ENCODE measurements at places on chromosomes 2 and 18. TPM values are rescaled to one million over a fixed set of nuclear protein-coding genes. Genes with fewer than 3 reads are reported as not detected.
A peak's percentile ranks its signal among the peaks of the same experiment; 100 is the strongest.

DNA sequence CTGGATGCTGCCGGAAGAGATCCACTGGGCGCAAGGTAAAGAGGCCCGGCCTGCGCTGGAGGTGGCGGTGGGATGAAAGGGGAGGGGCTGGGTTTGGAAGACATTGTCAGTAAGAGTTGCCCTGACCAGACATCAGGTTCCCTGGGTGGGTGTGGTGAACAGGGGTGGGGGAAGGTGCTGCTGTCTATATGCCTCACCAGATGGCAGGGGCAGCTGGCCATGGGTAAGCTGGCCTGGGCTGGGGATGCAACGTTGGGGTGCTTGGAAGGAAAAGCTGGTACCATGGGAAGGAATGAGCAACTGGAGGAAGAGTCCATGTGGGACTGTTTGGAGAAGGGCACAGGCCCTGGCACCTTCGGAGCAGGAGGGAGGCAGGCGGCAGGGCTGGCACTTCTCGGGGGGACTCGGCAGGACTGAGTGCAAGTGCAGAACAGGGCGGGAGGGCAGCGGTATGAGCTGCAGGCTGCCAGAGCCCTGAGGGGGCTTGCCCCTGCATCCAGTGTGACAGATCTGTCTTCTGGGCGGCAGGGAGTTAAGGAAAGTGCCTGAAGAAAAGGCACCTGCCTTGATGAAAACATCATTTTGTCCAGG, 146.4 kb downstream of the DYSF start:
- peaks cover 38% of the 10 kb centered on the region for H3K27me3 ChIP-seq
- H3K4me3 ChIP-seq = no peak overlapping the region
- H3K4me1 ChIP-seq = no peaks in the 10 kb centered on the region
- H3K27ac ChIP-seq = no peak overlapping the region
- no peak for DNase-seq

GRCh38 chr2:216023055-216023648, 9.8 kb upstream of the MREG start:
- H3K4me3 ChIP-seq = no peak overlapping the region
- H3K27ac ChIP-seq = no peak overlapping the region
- H3K36me3 ChIP-seq = no peaks in the 10 kb centered on the region
- H3K27me3 ChIP-seq = no peaks in the 10 kb centered on the region

DNA sequence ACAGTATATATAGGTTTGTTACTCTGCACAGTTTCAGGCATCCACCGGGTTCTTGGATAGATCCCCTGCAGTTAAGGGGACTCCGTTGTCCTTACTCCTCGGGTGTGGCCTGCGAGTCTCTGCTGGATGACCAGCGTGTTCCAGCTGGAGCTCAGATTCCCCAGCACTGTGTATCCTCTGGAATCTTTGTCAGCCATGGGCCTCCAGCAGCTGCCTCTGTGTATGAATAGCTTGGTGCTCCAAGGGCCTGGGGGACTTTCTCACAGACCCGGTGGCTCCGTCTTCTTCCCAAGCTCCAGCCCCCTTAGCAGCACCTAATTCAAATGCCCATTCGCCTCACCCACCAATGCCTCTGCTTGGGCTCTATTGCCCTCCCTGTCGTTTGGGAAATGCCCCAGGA, 6.3 kb downstream of the ANO7 start:
- peaks cover 21% of the 10 kb centered on the region for H3K27me3 ChIP-seq
- no peaks in the 10 kb centered on the region for H3K4me1 ChIP-seq
- no peak for DNase-seq
- no peak overlapping the region for H3K4me3 ChIP-seq
- no peak overlapping the region for H3K27ac ChIP-seq

DNA sequence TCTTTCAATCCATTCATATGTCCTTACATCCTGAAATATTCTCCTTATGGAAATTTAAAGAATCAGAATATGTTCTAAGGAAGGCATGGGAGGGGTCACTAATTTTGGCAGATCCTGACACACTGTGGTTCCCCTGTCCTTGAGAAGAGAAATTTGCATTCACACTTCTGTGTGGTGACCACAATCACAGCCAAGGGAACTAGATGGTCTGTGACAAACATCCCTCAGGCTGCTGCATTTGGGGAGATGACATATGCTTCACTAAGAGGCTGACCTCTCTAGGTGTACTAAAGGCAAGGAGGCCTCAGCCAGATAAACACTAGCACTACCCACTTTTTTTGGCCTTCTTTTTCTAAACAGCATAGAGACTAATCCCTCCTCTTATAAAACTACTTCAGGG, 129.6 kb downstream of the MREG start:
- H3K4me3 ChIP-seq = no peak overlapping the region
- H3K4me1 ChIP-seq = peaks cover 8% of the 10 kb centered on the region
- no peaks in the 10 kb centered on the region for H3K36me3 ChIP-seq
- DNase-seq = no peak
- H3K27ac ChIP-seq = no peak overlapping the region
- H3K27me3 ChIP-seq = no peaks in the 10 kb centered on the region

- no peaks in the 10 kb centered on the region for H3K4me1 ChIP-seq
- no peaks in the 10 kb centered on the region for H3K27me3 ChIP-seq
- no peak overlapping the region for H3K4me3 ChIP-seq
- no peak overlapping the region for H3K27ac ChIP-seq
- H3K36me3 ChIP-seq = peaks cover 7% of the 10 kb centered on the region
These were observed 61.2 kb downstream of the DIS3L2 start for GRCh38 chr2:232022718-232023117.

DNA sequence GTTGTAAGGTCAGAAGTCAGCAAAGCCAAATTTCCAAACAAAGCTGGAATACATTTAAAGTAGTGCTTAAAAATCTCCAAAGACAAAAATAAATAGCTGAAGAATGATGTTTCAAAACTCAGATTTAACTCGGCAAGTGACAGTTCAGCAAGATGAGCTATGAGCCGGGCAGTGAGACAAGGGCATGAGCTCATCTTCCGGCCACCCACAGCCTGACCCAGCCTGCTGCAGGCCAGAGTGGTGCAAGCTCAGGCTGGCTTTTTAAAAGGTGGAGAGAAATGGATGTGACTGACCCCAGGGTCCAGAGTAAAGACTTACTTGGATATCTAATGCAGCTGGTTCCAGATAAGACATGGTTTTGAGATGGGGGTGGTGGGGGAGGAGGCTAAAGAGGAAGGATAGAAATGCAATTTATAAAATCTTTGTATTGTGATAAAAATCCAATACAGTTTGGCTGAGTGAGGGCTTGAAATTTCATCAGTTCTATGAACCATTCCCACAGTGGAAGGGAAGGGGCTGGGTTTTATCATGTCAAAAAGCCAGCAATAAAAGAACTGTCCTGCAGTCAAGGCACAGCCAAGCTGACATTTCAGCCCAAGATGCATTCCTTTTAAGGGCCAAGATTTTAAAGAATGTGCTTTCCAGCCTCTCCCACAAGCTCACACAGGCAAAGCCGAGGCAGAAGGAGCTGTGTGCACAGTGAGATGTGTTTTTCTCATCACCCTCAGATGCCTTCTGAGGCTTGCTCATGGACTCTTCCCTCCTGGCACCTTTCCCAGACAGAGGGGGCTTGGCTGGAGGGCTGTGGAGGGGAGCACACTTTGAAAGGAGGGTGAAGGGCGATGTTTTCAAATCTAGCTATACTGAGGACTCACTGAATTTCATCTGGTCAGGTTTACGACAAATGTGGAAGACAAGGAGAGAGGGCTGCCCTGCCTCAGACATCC, 97.9 kb upstream of the KLHL29 start:
- H3K36me3 ChIP-seq = no peaks in the 10 kb centered on the region
- no peak overlapping the region for H3K4me3 ChIP-seq
- peak overlapping the region; percentile 52 for H3K27ac ChIP-seq
- no peaks in the 10 kb centered on the region for H3K27me3 ChIP-seq

DNA sequence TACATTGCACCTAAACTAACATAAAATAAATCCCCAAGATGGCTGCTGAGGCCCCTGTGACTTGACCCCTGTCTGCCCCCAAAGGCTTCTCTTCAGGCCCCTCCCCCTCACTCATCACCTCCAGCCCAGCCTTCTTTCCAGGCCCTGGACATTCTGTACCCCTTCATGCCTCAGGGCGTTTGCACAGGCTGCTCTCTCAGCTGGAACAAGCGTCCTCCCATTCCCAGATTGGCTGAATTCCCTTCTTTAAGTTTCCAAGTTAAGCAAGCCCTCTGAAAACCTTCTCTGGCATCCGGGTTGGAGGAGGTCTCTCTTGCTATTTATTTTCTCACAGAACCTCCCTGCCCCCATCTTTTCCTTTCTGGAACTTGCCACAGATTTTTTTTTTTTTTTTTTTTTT, 165.2 kb upstream of the BCL2L11 start:
- H3K27ac ChIP-seq = no peak overlapping the region
- H3K4me1 ChIP-seq = no peaks in the 10 kb centered on the region
- no peak for DNase-seq
- H3K36me3 ChIP-seq = no peaks in the 10 kb centered on the region
- H3K4me3 ChIP-seq = no peak overlapping the region

DNA sequence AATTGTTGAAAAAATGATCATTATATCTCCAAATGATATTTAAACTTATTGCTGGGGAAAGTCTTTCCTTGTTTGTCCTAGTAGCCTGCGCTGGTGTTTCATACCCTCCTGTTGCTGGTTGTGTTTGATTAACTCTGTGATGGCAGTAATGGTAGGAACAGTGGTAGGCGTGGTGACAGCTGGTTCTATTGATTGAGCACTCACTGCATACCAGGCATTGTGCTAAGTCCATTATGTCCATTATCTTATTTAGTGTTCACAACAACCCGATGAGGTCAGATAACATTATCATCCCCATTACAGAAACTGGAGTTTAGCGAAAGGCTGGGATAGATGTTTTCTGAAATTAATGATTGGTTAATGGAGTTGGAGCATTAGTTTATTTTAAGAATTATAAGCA, 77.8 kb upstream of the STON1 start:
- DNase-seq = no peak
- no peak overlapping the region for H3K27ac ChIP-seq
- no peaks in the 10 kb centered on the region for H3K27me3 ChIP-seq
- H3K4me3 ChIP-seq = no peak overlapping the region

DNA sequence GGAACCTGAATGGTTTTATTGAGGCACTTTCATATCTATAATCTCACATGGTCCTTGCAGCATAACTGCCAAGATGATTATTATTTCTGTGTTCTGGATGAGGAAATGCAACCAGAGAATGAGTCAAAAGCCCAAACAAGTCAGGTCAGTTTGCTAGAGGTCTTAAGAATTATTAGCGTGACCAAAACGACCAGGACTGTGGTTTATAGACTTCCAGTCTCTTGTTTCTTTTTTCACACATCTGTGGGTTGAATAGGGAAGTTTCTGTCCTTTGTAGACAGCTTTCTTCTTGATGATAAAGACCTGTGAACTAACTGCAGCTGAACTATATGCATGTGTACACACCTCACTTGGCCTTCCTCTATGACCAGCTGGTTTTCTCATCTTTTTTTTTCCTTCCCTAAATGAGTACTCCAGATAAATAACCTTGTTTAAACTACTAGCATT, 13.9 kb downstream of the ADAM23 start:
- H3K4me3 ChIP-seq = no peak overlapping the region
- H3K27me3 ChIP-seq = no peaks in the 10 kb centered on the region
- H3K4me1 ChIP-seq = no peaks in the 10 kb centered on the region
- no peak overlapping the region for H3K27ac ChIP-seq
- no peaks in the 10 kb centered on the region for H3K36me3 ChIP-seq
- no peak for DNase-seq

DNA sequence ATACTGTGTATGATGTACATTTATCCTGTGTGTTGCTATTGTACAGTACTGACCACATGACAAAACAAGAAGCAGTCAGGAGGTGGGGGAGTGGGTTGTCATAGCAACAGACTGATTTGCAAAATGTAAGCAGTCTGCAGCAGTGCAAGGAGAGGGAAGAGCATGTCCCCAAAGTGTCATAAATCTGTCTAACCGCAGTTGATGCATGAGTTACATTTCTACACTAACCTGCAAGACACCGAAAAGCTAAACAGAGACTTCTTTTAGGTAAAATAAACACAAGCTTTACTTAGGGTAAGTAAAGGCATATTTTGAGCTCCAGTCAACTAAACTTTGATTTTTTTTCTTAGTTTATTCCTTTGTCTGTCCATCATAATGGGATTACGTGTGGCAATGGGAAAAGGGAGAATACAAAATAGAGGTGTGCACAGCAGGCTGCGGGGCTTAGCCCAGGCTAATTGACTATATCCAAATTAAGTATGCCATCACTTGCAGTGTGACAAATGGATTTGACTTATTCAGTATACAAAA, 134.5 kb downstream of the MEIS1 start:
- H3K27ac ChIP-seq = no peak overlapping the region
- no peak overlapping the region for H3K4me3 ChIP-seq
- H3K36me3 ChIP-seq = peaks cover 28% of the 10 kb centered on the region
- H3K27me3 ChIP-seq = no peaks in the 10 kb centered on the region
- peaks cover 30% of the 10 kb centered on the region for H3K4me1 ChIP-seq
- peak; percentile 85 for DNase-seq

GRCh38 chr2:31371691-31372090, 42.9 kb downstream of the XDH start:
- no peaks in the 10 kb centered on the region for H3K36me3 ChIP-seq
- no peak for DNase-seq
- H3K4me3 ChIP-seq = no peak overlapping the region
- no peak overlapping the region for H3K27ac ChIP-seq

- no peak overlapping the region for H3K27ac ChIP-seq
- no peaks in the 10 kb centered on the region for H3K36me3 ChIP-seq
- no peaks in the 10 kb centered on the region for H3K27me3 ChIP-seq
- H3K4me3 ChIP-seq = no peak overlapping the region
These were observed 494.2 kb upstream of the SPHKAP start for GRCh38 chr2:228675646-228676045.

- peak; percentile 15 for DNase-seq
- H3K27ac ChIP-seq = no peak overlapping the region
- H3K36me3 ChIP-seq = no peaks in the 10 kb centered on the region
- H3K4me3 ChIP-seq = no peak overlapping the region
These were observed 171.0 kb downstream of the HRH4 start for GRCh38 chr18:24631243-24632025.

DNA sequence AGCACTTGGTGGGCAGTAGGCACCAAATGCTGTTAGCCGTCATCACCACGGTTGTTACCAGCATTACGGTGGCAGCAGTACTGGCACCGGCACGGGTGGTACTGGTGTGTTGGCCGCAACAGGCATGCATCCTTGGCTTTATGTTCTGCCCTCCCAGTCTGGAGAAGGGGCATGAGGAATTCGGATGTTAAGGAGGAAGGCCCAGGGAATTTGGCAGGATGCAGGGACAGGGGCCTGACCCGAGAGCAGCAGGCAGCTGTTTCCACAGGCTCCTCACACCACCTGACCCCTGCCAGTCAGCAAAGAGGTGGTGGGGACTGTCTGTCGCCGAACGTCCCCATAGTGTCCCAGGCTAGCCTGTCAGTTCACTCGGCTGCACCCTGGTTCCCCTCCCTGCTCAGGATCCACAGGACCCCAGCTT, 79.0 kb downstream of the EDAR start:
- H3K4me3 ChIP-seq = no peak overlapping the region
- H3K27ac ChIP-seq = no peak overlapping the region
- no peaks in the 10 kb centered on the region for H3K4me1 ChIP-seq

Gene HEATR5B
- total RNA-seq = 17.9 TPM

Gene IL36B
- total RNA-seq = not detected

Gene PLB1
- total RNA-seq = 0.90 TPM

Gene OBSL1
- total RNA-seq = 21.4 TPM
